ENCODE measurements at places on chromosomes 2 and 18.

DNA sequence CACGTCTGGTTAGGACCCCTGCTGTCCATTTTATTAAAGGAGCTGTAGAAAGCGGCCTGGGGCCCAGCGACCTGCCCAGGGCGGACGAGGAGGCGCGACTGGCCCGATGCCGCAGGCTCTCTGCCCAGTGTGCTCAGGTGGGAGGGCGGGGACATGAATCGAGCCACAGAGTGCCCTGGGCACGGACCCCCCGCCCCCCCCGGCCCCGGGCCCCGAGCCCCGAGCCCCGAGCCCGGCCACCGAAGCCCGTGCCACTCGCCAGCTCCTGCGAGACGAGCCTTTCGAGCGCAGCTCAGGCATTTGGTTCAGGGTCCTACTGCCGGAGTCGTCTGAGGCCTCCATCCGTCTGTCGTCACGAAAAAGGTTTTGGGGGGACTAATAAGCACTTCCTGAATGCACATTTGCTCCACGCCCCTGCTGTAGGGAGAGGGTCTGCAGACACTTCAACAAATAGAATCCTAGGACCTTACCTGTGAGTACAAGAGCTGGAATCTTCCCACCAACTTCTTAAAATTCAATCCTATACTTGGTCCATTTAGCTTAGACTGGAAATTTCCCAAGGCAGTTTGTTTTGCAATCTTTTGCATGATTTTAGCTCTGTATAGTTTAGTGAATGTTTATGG lies 602 bp upstream of the ADAM17 start:
- no peak for DNase-seq

GRCh38 chr2:3429066-3429610 lies 49.6 kb downstream of the TRAPPC12 start:
- no peak for DNase-seq

GRCh38 chr2:130850788-130851623 lies 14.3 kb downstream of the ARHGEF4 start:
- no peak for DNase-seq

- no peak for DNase-seq
These were observed 565.7 kb upstream of the ZEB2 start for GRCh38 chr2:145085612-145086011.

- no peak for DNase-seq
These were observed 61.4 kb upstream of the NEUROD1 start for GRCh38 chr2:181741756-181742155.

DNA sequence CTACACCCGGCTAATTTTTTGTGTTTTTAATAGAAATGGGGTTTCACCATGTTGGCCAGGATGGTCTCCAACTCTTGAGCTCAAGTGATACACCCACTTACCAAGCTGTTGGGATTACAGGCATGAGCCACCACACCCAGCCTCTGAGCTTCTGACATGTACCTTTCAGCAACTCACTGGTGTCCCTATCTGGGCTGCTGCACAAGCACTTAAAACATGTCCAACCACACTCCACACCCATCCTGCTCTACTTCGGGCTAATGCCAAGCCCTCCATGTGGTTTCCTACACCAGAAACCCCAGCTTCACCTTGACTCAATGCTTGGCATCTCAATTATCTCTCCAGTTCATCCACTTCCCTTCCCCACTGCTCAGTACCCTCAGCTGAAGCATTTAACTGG lies 22.4 kb upstream of the ARMC9 start:
- no peak for DNase-seq

DNA sequence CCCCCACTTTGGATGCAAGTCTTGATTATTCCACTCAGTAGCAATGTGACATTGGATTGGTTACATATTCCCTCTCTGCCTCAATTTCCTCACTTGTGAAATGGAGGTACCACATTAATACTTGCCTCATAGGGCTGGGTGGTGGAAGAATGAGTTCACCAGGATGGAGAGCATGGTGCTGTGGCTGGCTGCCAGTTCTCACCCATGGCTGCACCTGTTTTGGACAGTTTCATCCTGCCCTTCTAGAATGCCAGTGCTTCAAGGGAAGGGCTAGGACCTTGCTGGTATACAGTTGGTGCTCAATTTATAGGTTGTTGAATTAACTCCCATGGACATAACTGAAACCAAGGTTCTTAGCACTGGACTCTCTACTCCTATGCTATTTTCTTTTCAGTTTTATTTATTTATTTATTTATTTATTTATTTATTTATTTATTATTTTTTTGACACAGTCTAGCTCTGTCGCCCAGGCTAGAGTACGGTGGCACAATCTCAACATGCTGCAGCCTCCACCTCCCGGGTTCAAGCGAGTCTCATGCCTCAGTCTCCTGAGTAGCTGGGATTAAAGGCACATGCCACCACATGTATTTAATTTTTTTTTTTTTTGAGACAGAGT lies 5.3 kb upstream of the SH3RF3 start:
- DNase-seq: no peak

DNA sequence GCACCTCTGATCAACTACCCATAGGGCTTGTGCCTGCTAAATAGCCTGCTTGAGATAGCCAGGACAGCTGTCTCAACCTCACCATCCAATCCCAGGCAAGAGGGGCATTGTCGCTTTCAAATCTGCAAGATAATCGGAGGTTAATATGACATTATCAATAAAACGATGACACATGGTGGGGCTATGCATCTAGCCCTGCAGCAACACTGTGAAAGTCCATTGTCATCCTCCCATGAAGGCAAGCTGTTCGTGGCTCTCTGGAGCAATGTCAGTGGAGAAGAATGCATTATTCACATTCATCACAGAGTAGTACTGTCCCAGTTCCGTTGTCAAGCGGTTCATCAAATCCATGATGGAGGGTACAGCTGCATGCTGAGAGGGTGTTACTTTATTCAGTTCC lies 18.9 kb upstream of the KLHL23 start:
- DNase-seq: no peak

GRCh38 chr18:12307701-12308385 lies at the start of gene TUBB6:
TSS of gene TUBB6 (plus strand) at chr18:12308241. CDS start at chr18:12308293, 52 bp downstream.
- DNase-seq: peak; percentile 60
